ENCODE measurements at places on chromosomes 5 and 9.

- DNase-seq, result peak; percentile 27
Observed at GRCh38 chr9:109969011-109969410, 189.0 kb downstream of the PALM2AKAP2 start.

DNA sequence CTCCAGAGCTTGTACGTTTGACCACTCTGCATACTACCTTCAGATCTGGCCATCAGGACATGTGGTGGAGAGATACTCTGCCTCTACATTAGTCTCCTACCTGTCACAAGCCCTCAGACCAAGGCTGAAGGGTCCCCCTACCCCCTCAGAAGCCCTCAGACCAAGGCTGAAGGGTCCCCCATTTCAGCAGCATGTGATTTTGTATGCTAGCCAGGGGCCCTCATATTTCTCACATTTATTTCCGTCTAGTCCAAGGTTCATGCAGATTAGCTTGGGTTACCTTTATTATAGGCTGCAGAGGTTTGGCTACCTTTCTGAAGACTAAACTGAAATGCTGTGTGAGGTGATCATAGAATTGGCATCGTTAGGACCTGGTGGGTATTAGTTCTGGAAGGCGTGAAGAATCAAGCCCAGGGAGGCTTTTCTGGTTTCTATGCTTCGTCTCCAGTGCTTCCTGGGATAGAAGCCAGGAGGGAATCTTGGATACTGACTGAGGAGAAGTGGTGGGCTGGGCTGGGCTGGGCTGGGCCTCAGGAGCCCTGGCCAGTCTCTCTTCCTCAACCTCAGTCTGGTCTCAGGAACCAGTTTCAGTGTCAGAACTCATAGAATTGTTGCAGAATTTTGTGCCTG lies 2.8 kb downstream of the SMIM32 start:
- no peak for DNase-seq

DNA sequence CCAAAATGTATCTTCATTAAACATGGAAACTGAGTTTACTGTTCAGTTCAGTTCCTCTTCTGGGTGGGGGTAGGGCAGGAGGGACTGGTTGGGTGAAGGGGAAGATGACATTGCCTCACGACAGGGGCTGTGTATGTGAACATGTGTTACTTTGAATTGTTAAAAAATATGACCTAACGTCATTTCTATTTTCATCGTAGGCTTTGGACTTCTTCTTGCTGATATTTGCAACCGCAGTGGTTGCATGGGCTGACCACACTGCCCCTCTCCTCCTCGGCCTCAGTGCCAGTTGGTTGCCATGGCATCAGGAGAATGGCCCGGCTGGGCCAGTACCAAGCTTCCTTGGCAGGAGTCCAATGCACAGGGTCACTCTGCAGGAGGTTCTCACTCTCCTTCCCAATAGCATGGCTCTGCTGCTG lies 41.5 kb downstream of the HACD4 start:
- no peak for DNase-seq

DNA sequence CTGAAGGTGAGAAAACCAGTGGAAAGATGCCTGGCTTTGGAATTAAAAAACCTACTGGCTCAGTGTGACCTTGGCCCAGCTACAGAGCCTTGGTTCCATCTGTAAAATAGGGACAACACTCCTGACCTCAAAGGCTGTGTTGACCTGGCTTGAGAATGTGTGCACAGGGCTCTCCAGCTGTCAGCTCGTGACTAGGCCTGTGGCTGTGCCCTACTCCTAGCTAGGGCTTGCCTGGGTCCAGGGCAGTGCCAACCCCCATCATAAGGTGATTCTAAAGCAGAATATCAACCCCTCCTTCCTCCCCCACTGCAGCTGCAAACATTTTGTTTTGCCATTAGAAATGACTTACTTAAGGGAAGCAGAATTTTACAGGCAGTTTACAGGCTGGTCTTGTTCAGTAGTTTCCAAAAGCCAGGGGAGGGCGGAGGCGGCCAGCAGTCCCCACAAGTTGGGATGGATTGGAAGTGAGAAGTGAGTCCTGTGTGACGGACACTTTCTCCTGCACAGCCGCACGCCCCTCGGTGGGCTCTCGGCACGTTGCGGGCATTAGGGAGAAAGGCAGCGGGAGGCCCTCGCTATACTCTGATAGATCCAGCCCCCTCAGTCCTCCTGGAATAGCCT lies 7.3 kb downstream of the PITX1 start:
- no peak for DNase-seq

DNA sequence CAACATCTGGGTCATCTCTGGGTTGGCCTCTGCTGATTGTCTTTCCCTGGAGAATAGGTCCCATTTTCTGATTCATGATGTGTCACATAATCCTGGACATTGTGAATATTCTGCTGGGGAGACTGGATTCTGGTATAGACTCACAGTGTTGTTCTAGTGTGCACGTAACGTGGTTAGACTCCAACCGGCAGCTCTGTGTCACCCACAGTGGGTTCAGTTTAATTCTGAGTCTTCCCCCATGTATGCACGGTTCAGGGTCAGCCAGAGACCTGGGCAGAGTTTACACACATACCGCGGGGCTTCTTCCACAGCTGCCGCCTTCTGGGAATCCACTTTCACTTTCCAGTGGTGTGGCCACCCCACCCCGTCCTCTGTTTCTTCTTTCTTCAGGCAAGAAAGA lies 38.0 kb upstream of the LRRC14B start:
- no peak for DNase-seq

DNA sequence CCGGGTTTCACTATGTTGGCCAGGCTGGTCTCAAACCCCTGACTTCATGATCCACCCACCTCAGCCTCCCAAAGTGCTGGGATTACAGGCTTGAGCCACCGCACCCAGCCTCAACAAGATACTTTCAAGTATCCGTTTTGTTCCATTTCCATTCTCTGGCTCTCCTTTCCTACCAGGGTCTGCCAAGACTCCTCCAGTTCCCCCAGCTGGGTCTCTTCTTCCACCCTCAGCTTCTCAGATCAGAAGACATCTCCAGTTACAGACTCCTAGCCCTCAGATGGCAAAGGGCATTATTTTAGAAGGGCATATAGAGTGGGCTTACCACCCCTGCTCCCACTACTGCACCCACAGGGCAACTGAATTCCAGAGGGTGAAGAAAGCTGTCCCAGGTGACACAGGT lies 1.5 kb upstream of the PDGFRB start:
- no peak for DNase-seq

- DNase-seq, result no peak
Observed at GRCh38 chr5:82760856-82761255, 316.3 kb downstream of the TMEM167A start.

- DNase-seq, result no peak
Observed at GRCh38 chr9:98142925-98143481, 24.0 kb upstream of the TRIM14 start.

- no peak for DNase-seq
Observed at GRCh38 chr5:71872311-71872864, 153.3 kb downstream of the CARTPT start.

DNA sequence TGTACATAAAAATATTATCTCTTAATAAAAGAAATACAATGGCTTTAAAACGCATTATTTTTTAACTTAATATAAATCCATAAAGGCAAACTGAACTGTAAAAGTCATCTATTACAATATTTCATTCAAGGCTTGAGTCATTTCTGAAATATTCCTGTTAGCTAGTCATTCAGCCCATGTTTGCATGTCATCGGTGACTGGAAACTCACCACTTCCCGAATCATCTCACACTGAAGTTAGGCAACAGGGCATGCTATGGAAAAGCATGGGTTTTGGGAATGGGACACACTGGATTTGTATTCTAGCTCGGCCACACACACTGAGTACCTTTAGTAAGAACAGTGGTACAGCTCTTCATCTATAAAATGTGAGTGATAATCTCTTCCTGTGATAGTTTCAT lies 691.1 kb upstream of the C9orf72 start:
- DNase-seq, result no peak

GRCh38 chr9:124286292-124286931 lies 28.7 kb downstream of the NEK6 start:
- DNase-seq, result no peak

- DNase-seq, result no peak
Observed at GRCh38 chr5:32022638-32023037, 151.5 kb downstream of the GOLPH3 start.

DNA sequence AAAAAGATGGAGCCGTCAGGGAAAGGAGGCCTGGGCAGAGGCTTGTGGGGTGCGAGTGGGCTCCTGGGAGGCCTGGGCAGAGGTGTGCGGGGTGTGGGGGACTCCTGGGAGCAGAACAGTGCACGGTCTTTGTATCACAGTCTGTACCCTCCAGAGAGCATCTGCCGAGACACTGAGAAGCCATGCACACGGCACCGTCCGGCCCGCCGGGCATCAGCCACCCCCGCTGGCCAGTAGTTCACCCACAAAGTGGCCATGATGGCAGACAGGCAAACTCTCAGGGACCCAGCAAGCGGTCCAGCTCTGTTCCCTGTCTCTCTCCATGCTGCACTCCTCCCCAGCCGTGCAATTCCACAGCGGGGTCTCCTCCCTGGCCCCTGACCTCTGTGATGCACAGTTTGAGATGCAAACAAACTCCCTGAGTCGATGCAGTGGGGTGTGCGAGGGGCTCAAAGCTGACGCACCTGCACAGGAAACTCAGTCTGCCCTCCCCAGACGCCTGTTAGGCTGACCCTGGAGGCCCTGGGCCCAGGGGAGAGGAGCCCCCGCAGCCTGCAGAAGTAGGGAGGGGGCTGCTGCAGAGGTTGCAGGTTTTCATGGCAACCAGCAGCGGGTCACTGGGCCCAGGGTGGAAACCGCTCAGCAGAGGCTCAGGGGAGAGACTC lies 9.1 kb upstream of the GPSM1 start:
- DNase-seq, result no peak

DNA sequence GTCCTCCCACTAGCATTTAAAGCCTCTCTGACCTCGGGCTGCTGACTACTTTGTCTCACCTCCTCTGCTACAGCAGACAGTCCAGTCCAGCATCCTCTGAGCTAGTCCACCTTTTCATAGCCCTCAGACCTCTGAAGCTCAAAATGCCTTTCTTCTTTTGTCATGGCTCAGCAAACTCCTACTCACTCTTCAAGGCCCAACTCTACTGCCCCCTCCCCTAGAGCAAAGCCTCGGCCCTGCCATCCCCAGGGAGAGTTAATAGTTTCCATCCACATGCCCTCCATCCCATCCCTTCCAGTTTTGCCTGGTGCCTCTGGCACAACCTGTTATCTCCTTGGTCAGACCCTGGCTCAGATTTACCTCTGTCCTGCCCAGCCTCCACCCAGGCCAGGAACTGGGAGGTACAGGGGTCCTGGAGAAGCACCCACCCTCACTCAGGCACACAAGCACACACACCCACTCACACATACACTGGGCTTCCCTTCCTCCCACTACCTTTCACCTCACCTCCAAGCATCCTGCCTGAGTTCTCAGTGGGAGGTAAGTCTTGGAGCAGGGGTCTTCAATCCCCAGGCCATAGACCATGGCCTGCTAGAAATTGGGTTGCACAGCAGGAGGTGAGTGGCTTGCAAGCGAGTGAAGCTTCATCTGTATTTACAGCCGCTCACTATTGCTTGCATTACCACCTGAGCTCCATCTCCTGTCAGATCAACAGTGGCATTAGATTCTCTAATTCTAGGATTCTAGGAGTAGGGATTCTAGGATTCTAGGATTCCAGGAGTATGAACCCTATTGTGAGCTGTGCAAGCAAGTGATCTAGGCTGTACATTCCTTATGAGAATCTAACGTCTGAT lies 18.1 kb downstream of the PDLIM4 start:
- no peak for DNase-seq

DNA sequence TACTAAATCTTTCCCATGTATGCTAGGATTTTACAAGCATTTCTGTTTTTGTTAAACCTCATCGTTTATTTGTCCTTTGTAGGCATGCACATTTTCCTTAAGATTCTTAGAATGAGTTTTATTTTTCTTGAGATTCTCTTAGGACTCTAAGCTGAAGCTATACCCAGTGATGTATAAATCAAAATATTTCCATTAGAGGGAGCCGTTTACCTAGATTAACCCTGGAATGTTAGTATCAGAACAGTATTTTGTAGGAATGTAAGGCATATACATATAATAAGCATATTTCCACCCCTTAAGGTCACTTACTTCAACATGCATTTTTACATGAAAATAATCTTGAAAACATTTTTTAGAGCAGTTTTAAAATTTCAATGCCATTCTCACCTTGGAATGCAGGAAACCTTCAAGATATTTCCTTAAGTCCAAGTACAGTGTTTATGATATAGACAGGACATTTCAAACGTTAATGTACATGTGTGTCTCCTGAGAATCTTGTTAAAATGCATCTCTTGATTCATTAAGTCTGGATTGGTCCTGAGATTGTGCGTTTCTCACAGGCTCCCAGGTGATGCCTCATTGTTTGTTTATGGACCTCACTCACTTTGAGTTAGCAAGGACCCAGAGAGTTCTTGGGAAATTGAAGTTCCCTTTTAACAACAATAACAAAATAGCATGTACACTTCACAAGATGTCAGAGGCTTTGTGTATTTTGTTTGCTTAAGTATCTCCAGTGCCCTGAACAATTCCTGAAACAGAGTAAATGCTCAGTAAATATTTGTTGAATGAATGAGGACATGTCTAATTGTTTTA lies 34.9 kb upstream of the FCHO2 start:
- DNase-seq, result no peak

- DNase-seq, result no peak
Observed at GRCh38 chr5:90915393-90915792, 356.8 kb downstream of the ADGRV1 start.

- DNase-seq, result no peak
Observed at GRCh38 chr9:113376634-113377567, at the start of gene HDHD3. Gene HDHD3 (minus strand): TSS chr9:113376986. CDS start chr9:113374354, 2,632 bp downstream.

DNA sequence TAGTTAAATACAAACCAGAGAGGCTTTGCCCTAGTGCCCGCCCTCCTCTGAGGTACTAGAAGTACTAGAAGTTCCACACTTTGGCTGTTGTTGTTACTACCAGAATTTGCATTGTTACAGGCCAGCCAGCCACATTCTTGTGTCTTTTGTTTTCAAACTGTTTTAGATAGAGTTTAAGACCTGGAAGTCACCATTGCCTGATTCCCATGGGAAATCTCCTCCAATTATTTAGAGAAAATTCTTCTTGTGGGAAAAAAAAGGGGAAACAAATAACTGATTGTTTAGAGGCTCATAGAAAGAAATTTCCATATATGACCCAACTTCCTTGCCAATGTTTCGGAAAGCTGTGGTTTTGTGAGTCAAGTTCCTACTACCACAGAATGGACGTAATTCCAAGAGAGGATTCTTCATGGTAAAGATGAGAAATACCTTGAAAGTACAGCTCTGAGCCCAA lies 252.2 kb downstream of the GOLPH3 start:
- peak; percentile 44 for DNase-seq
